ENCODE measurements at places on chromosomes 2 and 18.

DNA sequence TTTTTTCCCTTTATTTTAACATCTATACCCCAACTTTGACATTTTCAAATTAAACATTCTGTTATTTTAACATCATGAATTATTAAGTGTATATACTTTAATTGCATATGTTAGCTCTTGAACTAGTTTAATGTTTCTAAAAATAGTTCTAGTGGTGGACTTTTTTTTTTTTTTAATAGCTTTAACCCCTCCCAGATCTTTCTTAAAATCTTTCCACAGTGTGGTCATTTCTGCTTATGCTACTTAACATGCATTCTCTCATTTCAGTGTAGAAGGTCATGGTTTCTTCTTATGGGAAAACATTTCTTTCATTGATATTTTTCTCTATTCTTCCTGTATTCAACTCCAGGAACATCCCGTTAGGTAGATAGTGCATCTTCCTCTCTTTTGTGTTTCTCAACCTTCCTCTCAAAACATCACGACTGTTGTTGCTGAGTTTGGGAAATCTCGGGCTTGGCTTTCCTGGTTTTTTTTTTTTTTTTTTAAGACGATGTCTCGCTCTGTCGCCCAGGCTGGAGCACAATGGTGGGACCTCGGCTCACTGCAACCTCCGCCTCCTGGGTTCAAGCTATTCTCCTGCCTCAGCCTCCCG, 849 bp upstream of the TMEM18 start:
- peak; percentile 5 for DNase-seq

- no peak for DNase-seq
Observed at GRCh38 chr2:216083464-216084281, 2.0 kb downstream of the TMEM169 start.

DNA sequence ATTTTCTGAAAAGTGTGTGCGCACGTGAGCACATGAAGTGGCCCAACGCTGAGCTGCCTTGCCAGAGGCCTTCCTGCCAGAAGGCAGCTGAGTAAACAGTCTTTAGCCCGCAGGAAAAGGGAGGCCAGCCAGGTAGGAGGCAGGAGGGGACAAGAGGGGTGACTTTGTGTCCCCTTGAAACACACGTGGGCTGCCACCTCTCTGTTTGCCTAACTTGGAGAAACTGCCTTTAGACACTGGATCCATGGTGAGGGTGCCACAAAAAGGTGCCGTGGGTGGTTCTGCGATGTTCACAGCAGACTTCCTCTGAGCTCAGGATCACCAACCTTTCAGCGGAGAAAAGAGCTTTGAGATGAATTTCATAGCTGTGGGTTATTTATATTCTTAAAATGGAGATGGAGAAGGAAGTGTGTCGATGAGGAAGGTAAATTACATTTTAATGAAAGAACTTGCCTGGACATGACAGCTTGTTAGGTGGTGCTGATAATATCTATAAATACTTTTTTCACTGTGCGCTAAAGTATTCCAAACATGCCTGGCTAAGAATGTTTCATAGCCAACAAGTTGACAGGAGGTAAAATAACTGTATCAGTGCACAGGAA, 36.6 kb upstream of the ASB1 start:
- DNase-seq = no peak

GRCh38 chr2:121063471-121063870, 221.5 kb downstream of the TFCP2L1 start:
- no peak for DNase-seq

GRCh38 chr2:69017080-69017479, 4.1 kb downstream of the ANTXR1 start:
- DNase-seq = no peak

GRCh38 chr2:17242813-17243485, 275.3 kb downstream of the RAD51AP2 start:
- no peak for DNase-seq

- no peak for DNase-seq
Observed at GRCh38 chr18:62368100-62368499, 43.0 kb downstream of the TNFRSF11A start.

- DNase-seq = no peak
Observed at GRCh38 chr2:174180165-174180724, 68.1 kb downstream of the OLA1 start.

- no peak for DNase-seq
Observed at GRCh38 chr2:203195331-203196036, 43.3 kb upstream of the CYP20A1 start.

- no peak for DNase-seq
Observed at GRCh38 chr2:126686841-126687485, 31.0 kb downstream of the GYPC start.

- DNase-seq = no peak
Observed at GRCh38 chr2:146950361-146950760, 894.5 kb upstream of the ACVR2A start.

GRCh38 chr2:172442072-172442895, 14.9 kb downstream of the ITGA6 start:
- no peak for DNase-seq

- DNase-seq = no peak
Observed at GRCh38 chr2:129887688-129888266, 91.7 kb upstream of the RAB6C start.

GRCh38 chr18:60838677-60839076, 466.1 kb upstream of the MC4R start:
- DNase-seq = no peak

- DNase-seq = no peak
Observed at GRCh38 chr2:24779116-24779515, 14.1 kb downstream of the PTRHD1 start.

GRCh38 chr2:62145478-62146100, 50.3 kb upstream of the B3GNT2 start:
- no peak for DNase-seq

DNA sequence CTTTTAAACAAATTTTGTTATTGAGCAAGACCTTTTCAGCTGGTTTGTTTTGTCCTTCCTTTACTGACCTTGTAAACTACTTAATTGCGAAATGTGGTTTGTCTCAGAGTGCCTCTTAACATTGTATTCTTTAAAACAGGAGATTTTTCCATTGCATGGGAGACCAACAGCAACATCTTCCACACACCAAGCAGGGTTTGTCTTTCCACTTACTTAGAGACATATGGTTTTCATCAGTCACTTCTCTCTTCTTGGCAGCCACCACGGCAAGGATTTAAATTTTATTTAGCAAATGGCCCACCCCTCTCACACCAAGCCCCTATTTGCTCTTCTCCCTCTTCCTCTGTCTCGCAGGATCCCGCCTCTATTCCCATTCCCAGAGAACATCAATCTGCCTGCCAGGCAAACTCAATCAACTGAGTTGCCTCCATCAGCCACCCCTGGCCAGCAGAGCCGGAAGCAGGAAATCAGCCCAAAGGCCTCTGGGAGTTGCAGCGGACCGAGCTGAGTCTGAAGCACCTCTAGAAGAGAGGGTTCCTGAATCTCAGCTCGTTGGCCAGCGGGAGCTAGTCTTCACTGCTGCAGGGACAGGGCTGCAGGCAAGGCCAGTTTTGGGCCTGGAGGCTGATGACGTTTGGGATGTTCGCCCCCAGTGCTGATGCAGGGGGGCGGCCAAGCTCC, 11.3 kb upstream of the CIB4 start:
- DNase-seq = no peak

GRCh38 chr2:115505331-115505730, 1062.9 kb downstream of the DPP10 start:
- DNase-seq = no peak

GRCh38 chr2:65059071-65059470, 2.9 kb downstream of the CEP68 start:
- no peak for DNase-seq

DNA sequence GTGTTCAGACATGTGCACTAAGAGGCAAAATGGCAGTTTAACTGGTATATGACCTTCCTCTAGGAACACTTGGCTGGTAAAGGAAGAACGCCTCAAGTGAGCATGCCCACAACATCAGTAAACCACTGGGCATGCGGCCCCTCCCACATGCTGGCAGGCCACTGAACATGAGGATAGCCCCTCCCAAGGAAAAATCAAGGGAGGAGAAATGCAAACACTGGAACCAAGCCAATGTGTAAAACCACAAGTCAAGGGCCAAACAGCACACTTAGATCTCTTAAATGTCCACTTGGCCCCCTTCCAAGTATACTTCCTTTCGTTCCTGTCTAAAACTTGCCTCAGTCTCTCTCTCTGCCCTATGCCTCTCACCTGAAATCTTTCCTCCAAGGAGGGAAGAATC, 980.8 kb downstream of the TSN start:
- DNase-seq = no peak

- no peak for DNase-seq
Observed at GRCh38 chr2:178242552-178242883, 48.2 kb downstream of the OSBPL6 start.

- DNase-seq = no peak
Observed at GRCh38 chr2:39667104-39667885, 1.6 kb downstream of the TMEM178A start.

GRCh38 chr18:36931106-36931505, 102.2 kb downstream of the KIAA1328 start:
- no peak for DNase-seq

DNA sequence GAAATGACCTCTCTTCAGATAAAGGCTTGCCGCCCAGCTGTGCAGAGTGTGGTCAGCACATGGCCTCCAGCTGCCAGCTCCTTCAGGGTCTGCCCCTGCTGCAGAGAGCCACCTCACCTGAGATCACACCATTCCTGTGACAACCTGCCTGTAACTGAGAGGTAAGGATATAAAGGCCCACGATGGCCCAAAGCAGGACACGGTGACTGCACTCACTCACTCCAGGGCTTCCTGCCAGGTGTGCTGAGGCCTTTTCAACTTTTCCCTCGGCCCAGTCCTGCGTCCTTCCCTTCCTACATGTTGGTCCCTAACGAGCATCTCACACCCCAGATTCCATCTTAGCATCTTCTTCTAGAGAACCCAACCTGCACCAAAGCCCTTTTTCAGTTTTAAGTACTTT, 36.2 kb downstream of the ANKRD44 start:
- no peak for DNase-seq

GRCh38 chr2:66968946-66969345, 428.2 kb upstream of the ETAA1 start:
- DNase-seq = no peak

GRCh38 chr2:85907671-85908157, 18.9 kb upstream of the ST3GAL5 start:
- no peak for DNase-seq

GRCh38 chr2:206642075-206643025, at the start of gene FAM237A:
TSS of gene FAM237A (plus strand) at chr2:206642487. CDS start at chr2:206644237, 1,750 bp downstream.
- peak; percentile 3 for DNase-seq

- no peak for DNase-seq
Observed at GRCh38 chr2:5020116-5020875, 671.9 kb upstream of the SOX11 start.

- DNase-seq = no peak
Observed at GRCh38 chr2:238510911-238511613, 84.3 kb downstream of the ASB1 start.

- DNase-seq = no peak
Observed at GRCh38 chr18:50441016-50441415, 66.2 kb downstream of the SKA1 start.

- no peak for DNase-seq
Observed at GRCh38 chr2:187369471-187369870, 78.6 kb downstream of the CALCRL start.

DNA sequence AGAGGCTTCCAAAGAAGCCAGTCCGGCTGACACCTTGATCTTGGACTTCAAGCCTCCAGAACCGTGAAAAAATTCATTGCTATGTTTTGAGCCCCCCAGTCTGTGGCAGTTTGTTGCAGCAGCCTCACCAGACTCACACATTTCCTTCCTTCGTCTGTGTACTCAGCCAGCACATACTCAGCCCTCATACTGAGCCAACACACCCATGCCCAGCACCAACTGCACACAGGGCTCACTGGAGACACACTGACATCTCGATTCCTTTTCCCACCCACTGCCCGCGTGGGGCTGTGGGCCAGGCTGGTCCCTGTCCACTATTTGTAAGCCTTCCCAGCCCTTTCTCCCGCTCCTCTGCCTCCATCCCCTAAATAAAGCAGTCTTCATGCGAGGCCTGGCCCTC, 24.1 kb upstream of the NMUR1 start:
- DNase-seq = no peak

GRCh38 chr18:30787410-30787809, 255.1 kb downstream of the DSC3 start:
- DNase-seq = no peak

DNA sequence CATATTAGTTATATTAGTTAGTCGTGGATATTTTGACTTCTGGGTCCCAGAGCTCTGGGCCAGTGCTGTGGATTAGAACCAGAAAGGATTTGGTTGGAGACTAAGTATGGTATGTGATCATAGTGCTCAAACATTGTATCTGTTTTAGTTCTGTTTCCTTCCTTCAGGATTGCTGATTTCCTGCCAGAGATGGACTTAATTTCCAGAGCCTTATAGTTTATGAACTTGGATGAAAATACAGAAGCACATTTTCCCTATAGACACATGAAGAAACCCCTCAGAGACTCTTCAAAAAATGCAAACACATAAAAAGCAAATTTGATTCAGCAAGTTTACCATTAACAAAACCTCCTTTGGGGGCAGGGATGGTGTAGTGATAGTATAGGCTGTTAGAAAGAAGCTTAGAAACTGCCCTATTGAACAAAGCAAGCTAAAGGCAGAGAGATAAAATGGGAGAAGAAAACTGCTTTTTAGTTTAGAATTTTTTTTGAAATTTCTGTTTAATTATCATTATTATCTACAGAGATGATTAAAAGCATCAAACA, 88.7 kb upstream of the EFEMP1 start:
- no peak for DNase-seq

GRCh38 chr2:241788135-241788534, 11.5 kb downstream of the GAL3ST2 start:
- no peak for DNase-seq

DNA sequence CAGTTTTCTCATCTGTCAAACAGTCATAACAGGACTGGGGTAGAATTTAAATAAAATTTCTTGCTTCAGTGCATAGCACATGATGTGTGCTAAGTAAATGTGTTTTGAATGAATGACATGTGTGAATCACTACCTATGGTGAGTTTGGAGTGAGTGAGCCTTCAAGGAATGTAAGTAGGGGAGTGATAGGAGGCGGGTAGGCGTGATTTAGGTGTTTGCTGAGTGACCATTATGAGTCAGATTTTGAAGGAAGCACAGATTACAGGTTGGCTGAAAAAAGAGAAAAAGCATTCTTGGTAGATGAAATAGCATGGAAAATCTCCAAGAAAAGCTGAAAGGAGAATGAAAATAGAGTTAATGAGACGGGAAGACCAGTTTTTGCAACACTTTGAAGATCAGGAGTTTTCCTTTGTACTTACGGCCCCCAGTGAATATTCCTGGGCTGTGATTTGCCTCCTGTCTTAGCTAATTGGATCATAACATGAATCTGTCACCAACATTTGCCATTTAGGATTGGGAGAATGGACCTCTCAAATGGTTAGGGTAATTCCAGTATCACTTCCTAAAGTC, 136.9 kb upstream of the GATA6 start:
- no peak for DNase-seq
